ENCODE measurements at places on chromosomes 1 and 21.
A peak's percentile ranks its signal among the peaks of the same experiment; 100 is the strongest.

- DNase-seq: no peak
These were observed 175.4 kb upstream of the COA6 start for GRCh38 chr1:234197839-234198238.

DNA sequence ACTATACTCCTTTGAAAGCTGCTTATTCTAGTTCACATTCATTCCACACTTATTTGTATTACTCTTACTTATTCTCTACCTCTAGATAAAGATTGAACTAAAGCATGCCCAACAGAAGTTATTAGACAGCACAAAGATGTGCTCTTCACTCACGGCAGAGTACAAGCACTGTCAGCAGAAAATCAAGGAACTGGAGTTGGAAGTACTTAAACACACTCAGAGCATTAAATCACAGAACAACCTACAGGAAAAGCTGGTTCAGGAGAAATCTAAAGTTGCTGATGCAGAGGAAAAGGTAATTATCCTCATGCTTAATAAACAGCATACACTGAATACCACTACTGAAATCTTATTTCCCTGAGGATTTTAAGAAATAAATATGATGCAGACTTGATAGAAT, 81.3 kb upstream of the PPIH start:
- no peak for DNase-seq

- DNase-seq: no peak
These were observed 30.5 kb downstream of the FMO4 start for GRCh38 chr1:171344473-171344820.

- DNase-seq: no peak
These were observed 188.9 kb downstream of the RHOU start for GRCh38 chr1:228923973-228924686.

DNA sequence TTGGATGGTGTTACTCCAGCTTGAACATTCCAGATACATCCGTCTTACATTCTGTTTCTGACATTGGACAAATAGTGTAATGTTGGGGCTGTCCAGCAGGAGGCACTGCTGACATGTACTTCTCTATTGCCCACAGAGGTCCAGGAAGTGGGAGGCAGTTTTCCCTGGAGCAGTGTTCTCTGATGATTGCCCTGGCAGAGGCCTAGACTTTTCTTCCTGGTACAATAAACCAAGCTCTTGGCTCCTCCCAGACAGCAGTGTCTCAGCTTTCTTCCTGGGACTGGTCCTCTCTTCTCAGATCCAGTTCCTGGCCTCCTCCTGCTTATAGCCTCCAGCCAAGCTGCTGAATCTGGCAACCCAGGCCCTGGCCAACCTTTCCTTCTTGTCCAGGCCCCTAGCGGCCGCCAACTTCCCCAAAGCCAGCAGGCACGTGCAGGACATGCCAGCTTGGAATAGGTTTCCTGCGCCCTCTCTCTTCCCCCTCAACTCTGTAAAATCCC, 14.9 kb upstream of the IFNLR1 start:
- DNase-seq: peak; percentile 39

GRCh38 chr1:8425781-8426161, 107.9 kb downstream of the SLC45A1 start:
- DNase-seq: no peak

- no peak for DNase-seq
These were observed 408.5 kb downstream of the PTPRU start for GRCh38 chr1:29644812-29645211.

DNA sequence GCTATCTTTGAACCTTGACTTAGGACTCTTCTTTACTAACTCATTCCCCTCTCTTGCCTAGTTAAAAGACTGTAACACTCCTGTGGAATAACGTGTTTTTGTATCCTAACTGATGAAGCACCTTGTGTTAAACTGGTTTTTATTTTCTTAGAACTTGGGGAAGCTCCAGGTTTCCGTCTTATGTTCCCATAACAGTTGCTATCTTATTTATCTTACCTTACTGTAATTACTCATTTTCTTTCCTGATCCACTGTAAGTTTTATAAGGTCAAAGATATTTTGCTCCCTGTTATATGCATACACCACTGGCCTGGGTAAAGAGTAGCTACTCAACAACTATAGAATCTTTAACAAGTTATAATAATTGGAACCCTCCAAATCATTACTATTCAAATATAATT, 43.1 kb downstream of the RPL5 start:
- DNase-seq: no peak

DNA sequence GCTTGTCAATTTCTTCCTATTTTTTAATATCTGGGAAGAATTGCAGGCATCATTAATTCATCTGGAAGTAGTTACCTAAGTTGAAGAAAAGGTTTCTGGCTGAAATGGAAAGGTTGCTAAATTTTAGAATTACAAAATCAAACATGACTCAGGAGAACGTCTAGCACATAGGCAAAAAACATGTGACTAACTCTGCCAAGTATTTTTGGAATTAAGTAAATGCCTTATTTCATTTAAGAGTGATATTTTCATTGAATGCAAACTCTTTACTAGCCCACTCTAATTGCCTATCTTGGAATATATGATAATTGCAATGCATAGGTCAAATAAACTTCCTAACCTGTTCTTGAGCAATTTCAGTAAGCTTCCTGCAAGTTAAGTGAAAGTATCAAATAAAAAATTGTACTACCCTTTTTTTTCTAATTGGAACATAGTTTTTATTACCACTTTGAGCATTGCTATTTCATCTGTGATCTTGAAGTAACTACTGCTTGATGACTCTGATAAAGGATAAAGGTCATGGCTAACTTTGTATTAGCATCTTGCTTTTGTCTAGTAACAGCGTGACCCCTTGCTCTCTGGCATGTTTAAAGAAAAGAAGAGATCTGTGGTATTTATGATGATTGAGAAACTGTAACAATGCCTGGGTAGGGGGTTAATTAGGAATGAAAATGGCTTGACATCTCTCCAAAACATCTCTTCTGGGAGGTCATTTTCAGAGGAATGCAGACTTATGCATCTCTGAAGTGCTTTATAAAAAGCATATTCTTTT, 208.3 kb upstream of the NCAM2 start:
- DNase-seq: no peak

DNA sequence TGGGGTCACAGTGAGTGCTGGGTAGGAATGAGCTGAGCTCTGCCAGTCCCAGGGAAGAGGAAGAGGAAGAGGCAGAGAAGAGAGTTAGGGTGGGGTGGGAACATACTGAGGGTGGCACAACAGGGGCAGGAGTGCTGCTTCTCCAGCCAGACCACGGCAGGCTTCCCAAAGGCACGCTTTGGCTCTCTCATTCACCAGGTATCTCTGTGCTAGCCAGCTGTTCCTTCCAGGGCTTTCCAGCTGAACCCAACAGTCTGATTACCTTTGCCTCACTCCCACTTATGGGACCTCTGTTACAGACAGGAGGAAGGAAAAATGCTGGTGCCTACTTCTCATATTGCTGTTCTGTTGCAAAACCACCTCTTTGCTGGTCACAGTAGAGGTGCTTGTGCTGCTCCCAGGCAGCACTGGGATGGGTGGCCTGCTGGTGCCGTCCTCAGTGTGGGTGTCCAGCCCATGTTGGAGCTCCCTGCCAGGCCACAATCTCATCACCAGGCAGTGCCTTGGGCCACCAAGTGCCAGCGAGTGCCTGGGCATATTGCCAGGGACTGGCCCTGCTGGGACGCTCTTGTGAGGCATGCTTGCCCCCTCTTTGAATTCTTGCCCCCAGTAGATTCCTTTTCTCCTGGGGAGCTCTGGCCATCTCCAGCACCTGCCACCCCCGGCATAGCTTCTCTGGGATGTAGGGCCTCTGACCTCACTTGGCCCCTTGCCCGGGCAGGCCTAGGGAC, 2.1 kb downstream of the ADORA1 start:
- DNase-seq: no peak

DNA sequence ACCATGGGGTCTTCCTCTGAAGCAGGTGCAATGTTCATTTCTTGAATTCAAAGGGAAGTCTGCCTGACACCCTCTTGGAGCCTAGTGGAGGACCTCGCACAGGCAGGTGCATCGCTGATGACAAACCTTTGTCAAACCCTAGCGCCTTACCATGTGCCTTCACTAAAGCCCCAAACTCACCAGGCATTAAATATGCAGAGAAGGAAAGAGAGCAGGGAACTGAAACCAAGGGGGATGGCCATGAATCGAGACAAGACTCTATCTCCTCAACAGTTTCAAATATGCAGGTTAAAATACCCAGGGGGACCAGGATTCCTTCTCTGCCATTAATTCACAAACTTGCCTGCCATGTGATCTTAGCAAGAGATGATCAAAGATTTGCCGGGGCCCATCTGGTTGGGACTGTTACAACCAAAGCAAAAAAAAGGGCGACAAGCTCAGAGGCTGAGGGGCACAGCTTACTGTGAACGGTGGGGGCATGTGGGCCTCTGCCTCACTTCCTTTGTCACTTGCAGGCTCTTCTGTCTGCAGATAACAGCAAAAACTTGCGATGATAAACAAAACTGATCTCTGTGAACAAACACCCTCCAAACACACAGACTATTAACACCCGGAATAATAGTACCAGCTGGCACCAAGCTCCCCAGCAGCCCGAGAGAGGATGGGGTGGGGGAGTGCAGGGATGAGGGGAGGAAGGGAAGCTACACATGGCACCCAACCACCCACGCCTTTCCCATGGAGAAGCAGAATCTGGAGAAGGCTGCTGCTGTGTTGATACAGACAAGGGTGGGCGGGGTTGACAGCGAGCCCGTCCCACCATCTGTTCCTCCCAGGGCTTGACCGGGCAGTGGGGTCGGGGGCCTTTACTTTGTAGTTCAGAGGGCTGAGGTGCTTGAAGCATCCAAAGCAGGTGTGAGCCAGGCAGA, 33.9 kb downstream of the TMEM63A start:
- no peak for DNase-seq

DNA sequence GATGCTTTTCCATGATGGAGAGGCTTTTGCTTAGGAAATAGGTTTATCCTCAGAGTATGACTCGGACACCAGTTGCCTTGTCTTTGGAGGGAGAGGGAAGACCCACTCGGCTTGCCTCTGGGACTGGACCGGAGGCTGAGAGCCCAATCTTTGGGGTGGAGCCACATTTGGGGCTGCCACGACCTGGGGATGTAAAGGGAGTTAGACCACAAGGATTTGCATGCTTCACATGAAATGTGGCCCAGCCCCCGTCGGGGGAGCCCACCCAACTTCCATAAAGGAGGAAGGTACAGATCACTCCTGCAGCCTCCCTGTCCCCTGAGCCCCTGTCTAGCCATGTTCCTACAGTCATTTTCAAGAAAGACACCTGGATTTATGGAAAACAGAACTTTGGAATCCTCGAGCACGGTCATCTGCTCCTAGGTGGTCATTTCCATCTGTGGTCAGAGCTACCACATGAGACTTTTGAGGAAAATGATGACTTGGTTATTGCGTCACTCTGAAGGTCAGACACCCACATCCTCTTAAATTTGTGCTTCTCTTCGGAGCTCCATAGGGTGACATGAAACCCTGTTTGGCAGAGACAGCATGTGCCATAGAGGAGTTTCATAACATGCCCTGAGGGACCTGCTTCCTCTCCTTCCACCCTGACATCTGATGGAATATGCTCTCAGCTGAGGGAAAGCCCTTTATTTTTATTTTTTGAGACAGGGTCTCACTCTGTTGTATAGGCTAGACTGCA, 99.4 kb upstream of the SLC45A1 start:
- no peak for DNase-seq

- peak; percentile 98 for DNase-seq
These were observed at the start of gene HCN3 for GRCh38 chr1:155277070-155277901. HCN3 (plus strand) TSS chr1:155277463; CDS start chr1:155277591, 128 bp downstream.

DNA sequence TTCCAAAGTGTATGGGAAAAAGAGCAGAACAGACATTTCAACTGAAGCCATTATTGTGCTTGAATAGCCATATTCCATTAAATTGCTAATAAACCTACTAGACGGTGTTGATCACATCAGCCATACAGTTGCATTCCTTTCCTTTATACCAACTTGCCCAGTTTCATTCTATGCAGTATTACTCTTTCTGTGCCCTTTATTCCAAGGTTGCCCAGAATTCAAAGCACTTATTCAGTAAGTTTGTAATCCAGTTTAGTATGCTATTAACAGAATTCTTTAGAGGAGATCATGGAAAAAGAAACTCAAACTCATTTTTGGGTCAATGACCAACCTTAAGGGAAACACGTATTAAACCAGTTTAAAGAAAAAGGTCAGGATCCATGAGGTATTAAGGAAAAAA, 89.5 kb downstream of the DDAH1 start:
- DNase-seq: no peak

DNA sequence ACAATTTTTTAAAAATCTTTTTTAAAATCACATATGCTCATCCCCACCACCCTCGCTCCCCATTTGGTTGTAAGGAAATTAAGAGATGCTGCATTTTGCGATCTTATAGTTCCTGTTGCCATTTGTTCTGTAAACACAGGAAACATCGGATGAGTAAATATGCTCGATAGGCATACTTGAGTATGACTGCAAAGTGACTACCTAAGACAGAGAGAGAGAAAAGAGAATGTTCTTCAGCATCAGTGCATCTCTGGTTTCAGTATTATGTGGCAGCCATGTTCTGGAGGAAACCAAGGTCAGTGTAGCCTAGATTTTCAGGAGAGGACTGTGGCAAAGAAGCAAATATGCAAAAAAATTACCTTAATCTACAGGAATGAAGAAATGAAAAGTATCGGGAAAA, 265.5 kb upstream of the FMN2 start:
- DNase-seq: no peak

DNA sequence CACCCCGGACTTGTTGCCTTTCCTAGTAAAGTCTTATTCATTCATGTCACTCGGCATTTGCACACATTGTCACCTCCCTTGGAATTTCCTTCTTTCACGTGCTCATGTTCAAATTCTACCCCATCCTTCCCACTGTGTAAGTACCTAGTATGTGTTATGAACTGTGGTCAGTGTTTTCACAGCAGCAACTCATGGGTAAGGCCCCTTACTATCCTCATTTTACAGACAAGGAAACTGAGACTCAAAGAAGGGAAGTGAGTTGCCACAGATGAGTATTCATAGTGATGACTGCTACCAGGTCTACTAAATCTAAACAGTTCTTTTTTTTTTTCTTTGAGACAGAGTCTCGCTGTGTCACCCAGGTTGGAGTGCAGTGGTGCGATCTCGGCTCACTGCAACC, 10.5 kb downstream of the CITED4 start:
- DNase-seq: no peak

GRCh38 chr1:39199593-39199992, 4.9 kb upstream of the MACF1 start:
- no peak for DNase-seq

- DNase-seq: no peak
These were observed 2.6 kb upstream of the TMEM240 start for GRCh38 chr1:1542766-1543705.

DNA sequence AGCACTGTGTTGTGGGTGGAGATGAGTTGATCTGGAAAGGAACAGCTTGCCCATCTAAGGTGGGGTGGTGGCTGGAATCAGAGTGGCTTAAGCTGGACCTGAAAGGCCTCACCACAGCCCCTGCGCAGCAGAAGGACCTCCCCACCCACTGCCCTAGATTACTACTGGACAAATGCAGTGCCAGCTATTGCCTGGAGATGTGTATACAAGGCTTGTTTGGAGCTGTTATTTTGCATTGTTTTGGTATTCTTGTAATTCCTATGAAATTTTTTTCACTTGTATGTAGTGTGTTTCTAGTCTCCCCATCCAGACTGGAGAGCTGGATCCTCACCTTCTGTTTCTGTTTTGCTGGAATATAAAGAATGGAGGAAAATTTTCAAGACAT, 1.3 kb upstream of the SLC30A1 start:
- DNase-seq: no peak
